ENCODE measurements at places on chromosomes 16 and 17.

- DNase-seq, result no peak
Observed at GRCh38 chr17:30565073-30565935, 88.1 kb downstream of the GOSR1 start.

- no peak for DNase-seq
Observed at GRCh38 chr16:79183571-79183970, 417.0 kb downstream of the MAF start.

DNA sequence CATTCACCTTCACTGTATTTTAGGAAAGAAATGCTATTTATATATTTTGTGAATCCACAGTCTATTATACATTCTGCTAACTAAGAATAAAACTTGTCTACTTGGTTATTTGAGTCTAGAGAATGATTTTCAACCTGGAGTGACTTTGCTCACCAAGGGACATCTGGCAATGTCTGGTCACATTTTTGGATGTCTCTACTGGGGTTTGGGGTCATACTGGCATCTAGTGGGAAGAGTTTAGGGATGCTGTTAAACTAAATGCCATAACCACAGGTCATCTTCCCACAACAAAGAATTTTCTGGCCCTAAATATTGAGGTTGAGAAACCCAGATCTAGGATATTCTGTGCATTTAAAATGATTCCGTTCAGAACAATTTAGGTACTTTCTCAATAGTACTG lies 26.0 kb downstream of the KCNJ16 start:
- no peak for DNase-seq

DNA sequence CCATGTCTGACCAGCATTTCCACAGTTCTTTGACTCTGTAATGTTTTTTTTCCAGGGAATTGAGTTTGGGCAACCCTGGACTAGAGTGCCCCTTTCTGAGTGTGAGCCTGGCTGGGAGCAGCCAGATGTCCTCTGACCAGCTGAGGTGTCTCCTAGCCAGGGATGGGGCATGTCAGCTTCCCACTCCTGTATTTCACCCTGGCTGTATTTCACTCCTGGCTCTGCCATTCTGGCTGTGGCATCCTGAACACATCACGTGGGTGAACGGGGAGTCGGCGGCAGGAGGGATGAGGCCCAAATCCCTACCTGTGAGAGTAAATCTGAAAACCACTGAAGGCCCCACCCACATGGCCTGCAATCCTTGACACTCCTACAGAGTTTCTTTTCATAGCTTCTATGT lies 31.3 kb downstream of the KDM8 start:
- DNase-seq, result no peak

DNA sequence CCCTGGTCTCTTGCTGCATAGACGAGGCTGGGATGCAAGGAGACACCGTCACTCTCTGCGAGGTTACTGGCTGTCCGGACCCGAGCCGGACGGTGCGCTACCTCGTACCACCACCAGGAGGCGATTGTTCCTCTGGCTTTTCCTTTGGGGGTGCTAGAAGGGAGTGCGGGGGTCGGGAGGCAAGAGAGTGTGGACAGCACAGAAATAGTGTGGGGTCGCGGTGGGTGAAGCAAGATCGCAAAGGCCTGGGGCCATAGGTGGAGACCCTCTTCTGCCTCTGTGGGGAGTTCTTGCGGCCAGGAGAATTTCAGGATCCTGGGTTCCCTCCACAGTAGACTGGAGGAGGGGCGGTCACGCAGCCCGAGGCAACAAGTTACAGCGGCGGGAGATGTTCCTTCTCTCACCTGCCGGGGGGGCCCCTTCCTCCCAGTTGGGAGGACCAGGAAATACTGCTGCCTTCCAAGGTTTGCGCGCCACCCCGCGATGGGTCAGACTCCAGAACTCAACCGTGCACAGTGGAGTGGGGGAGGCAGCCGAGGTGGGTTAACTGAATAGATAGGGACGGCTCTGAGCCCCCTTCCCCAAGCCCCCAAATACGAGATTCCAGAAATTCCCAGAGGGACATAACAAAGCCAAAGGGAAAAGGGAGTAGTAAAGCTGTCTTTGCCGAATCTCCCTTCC lies 6.9 kb downstream of the PHOSPHO1 start:
- no peak for DNase-seq
